Right forelimb (tissue), 1 donor: ENCODE measurements at places on chromosomes 1 and 21.

DNA sequence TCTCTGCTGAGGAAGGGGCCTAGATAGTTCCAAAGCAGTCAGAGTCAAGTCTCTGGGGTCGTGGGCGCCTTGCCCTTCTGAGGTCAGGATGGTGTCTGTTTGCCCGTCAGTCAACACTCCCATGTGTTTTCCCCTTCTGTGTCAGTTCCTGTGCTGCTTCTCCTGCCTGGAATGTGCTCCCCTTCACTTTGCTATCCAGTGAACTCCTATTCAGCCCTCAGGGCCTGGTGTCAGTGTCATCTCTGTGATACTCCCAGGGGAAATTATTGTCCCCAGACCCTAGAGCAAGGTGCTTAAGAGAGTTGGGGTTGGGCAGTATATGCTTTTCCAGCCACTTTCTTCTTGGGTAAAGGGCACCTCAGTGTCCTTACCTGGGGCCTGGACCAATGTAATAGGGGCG is 45.8 kb upstream of the SYNC start:
- no peak for DNase-seq

DNA sequence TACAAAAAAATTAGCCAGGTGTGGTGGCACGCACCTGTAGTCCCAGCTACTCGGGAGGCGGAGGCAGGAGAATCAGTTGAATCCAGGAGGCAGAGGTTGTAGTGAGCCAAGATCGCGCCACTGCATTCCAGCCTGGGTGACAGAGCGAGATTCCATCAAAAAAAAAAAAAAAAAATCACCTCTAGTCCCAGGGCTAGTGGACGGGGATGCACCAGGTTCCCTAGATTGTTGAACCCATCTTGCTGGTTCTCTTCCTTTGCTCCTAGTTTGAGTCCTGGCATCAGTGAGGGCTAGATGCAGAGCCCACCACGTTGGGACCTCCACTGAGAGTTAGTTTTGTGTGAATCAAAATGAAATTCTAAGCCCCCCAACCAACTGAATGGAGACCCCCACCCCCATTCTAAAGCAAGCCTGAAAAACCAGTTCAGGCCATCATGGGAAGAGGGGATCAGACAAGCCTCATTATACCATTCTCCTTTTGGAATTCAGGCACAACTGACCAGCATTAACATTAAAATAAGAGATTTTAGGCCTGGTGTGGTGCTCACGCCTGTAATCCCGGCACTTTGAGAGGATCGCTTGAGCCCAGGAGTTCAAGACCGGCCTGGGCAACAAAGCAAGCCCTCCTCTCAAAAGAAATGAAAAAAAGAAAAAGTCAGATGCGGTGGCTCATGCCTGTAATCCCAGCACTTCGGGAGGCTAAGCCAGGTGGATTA is 17.9 kb upstream of the L1TD1 start:
- DNase-seq, result no peak

DNA sequence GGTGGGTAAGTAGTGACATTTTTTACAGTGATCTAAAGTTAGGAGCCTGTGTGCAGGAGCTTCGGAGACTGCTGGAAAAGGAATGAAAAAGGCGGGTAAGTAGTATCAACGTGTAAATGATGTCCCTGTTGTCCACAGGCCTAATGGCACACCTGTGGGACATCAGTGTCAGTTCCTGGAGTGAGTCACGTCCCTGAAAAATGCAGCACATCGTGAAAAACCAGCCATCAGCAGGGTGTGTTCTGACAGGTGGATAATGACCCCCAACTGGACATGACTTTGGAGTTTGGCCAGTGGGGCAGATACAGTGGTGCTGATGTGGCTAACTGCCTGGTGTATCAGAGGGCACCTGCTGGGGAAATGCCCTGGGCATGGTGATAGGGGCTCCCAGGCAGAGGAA is 12.0 kb upstream of the PRDM15 start:
- DNase-seq, result no peak

DNA sequence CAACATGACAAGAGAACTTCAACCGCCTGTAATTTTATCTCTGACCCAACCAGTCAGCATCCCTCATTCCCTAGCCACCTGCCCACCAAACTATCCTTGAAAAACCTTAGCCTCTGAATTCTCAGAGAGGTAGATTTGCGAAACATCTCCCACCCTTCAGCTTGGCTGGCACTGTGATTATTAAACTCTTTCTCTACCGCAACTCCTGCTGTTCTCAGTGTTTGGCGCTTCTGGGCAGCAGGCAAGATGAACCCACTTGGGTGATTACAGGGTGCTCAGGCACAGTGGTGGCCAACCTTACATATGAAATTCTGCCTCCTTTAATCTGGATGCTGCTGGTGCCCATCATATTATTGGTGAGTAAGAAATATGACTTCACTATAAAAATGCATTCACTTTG is 22.1 kb downstream of the CCDC190 start:
- no peak for DNase-seq

GRCh38 chr1:55555956-55556725 is 341.0 kb upstream of the USP24 start:
- DNase-seq, result no peak

- DNase-seq, result no peak
Measured at GRCh38 chr1:101164776-101165175, 72.0 kb upstream of the S1PR1 start.

- no peak for DNase-seq
Measured at GRCh38 chr1:218878369-218878768, 295.3 kb upstream of the LYPLAL1 start.

DNA sequence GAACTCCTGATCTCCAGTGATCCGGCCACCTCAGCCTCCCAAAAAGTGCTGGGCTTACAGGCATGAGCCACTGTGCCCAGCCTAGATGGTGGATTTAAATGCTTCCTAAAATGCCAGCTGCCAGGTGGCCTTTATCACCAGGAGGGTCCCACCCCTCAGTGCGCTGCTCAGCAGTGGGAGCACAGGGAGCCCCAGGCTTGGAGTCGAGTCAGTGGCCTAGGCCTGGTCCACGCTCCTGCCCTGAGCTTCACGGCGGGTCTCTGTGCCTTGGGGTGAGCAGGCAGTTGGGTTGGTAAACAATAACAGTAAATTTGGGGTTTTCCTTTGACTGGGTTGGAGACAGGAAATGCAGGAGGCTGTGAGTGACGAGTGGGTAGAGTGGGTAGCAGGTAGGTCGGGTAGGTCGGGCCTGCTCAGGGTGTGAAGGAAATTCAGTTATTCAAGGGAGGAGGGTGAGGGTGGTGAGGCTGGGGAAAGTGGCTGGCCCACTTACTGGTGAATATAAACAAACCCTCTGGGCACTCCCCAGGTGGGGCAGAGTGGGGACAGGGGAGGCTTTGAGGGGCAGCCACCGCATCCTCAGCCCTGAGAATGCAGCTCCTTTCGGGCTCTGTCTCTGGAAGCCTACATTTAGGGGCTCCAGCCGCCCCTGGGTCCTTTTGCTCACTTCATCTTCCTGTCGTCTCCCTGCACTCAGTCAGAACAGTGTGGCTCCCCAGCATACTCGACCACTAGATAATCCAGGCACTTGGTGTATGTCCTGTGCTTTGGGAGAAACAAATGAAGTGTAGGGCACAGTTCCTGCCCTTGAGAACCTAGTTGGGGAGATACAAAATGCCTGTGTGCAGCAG is 33.5 kb upstream of the IL19 start:
- no peak for DNase-seq

DNA sequence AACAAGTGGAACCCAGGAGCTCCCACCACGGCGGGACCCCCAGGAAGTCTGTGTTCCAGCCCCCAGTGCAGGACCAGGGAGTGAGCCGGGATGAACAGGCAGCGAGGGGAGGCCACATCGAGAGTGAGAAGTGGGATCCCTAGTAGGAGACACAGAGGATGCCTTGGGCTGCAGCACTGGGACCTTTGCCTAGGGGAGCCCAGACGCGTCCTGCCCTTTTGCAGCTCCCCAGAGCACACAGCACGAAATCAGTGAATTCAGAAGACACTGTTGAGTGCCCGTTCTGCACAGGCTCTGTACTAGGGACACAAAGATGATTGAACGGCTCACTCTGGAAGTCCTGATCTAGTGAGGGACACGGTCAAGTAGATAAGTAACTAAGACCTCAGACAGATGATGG is 23.5 kb downstream of the TRIM67 start:
- DNase-seq, result no peak

DNA sequence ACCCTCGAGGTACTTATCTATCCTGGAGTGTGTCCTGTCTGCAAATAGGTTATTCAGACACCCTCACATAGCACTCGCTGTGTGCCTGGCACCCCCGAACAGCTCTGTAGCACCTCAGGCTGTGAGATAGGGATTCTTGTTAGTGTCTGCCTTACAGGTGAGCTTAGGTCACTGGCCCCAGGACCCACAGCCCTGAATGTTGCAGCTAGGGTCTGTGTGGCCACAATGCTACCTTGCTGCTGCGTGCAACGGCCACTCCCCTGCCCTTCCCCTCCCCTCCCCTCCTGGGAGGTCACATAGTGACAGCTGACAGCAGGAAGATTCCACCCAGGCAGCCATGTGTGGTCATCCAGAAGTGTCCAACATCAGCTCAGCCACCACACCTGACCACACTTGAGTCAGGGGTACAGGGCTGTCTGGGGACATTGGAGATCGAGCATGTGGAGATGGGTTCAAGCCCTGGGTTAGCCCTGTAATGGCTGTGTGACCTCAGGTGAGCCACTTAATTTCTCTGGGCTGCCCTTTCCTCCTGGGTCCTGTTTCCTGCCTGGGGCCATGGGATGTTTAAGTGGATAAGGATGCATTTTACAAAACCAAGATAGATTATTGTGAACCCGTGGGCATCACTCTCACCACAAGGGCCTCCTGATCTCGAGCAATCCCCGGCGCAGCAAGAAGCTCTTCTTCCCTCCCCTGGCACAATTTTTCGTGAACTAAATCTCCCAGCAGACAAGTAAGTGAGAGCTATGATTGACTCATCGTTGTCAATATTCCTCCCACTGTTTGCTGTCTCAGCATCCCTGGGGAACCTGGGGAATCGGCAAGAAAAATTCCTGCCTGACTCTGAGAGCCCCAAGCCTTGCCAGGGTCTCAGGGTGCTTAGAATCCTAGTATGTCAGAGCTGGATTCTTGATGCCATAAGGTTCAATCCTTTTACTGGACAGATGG is 208.7 kb downstream of the PTPRU start:
- no peak for DNase-seq

- DNase-seq, result no peak
Measured at GRCh38 chr1:56268519-56269140, 310.7 kb downstream of the PLPP3 start.

GRCh38 chr1:21794656-21795055 is 11.7 kb upstream of the USP48 start:
- no peak for DNase-seq

DNA sequence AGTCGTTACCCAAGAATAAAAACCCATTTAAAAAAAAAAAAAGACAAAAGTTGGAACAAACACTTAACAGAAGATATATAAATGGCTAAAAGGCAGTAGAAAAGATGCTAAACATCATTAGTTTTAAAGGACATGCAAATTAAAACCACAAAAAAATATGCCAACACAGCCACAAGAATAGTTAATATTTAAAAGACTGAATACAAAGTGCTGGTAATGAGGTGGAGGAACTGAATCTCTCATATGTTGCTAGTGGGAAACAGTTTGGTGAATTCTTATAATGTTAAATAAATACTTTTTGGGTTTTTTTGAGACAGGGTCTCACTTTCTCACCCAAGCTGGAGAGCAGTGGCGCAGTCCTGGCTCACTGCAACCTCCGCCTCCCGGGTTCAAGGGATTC is 10.0 kb downstream of the LRRC40 start:
- no peak for DNase-seq

DNA sequence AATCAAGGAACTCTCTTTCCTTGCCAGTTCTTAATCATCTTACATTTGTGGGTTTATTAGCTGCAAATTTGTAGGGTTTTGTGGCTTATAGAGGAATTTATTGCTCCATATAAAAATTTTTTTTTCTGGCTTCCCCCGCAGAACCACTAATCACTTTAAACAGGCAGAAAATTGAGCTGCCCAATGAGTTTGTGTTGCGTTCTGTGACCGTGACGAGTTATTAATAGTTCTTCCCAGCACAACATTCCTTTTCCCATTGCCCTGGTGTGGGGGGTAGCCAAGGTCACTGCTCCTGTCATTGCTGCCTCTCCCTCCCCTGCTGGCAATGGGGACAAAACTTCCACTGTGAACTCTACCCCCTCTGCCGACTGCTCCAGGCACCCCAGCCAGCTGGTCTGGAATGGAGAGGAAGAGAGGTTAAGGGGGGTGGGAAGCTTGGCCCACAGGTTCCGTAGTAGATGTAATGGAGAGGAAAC is 55.1 kb downstream of the UBE2T start:
- DNase-seq, result no peak

DNA sequence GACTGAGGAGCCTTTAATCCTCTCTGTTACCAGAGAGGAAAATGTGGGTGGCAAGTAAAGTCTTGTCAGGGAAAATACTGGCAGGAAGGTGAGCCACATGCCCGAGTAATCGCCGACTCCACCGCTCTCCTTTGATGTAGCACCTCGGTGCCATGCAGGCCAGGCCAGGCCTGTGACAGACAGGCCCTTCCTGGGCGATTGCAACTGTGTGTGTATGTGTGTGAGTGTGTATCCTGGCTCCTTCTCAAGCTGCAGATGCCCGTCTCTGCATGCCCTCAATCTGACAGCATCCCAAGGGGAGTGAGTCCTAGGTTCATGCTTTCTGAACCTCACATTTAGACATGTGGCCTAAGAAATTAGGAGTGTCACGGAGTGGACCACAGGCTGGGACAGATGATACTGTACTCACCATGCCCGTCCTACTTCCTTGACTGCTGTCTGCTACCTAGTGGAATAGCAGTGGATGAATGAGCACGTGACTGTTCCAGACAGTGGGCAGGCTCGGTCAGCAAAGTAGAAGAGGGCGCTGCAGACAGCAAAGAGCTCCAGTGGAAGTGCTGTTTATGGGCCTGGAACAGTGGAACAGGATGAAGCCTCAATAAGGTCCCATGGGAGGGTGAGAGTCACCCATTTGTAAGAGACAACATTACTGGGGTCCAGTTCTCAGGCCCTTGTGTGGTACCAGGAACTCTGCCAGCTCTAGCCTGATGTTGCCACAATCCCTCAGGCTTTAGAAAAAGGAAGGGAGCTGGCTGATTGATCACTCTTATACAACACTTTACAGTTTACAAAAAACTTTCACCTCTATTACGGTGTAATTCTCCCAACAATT is 25.3 kb downstream of the SERTAD4 start:
- no peak for DNase-seq

GRCh38 chr1:87246436-87246835 is 82.2 kb upstream of the LMO4 start:
- no peak for DNase-seq

DNA sequence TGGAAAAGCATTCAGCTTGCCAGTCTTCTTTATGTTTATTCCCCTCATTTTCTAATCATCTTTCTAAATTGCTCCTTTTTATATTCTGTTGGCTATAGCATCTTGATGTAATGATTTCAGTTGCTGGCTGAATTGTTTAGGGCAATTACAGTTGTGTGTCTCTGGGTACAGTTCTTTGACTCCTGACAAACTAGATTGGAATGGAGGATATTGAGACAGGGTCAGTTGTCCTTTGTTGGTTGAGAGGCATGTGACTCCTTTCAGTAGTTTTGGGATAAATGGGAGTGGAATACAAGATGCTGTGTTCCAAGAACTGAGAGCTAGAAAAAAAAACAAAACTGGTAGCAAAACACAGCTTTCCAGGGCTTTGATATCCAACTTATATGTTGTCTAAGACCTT is 1.5 kb downstream of the CENPF start:
- no peak for DNase-seq
